ENCODE measurements at places on chromosomes 16 and 17.

- no peak for DNase-seq
Observed at GRCh38 chr16:75074920-75075687, 41.5 kb downstream of the LDHD start.

- DNase-seq, result no peak
Observed at GRCh38 chr17:17877529-17878358, 41.0 kb upstream of the SREBF1 start.

DNA sequence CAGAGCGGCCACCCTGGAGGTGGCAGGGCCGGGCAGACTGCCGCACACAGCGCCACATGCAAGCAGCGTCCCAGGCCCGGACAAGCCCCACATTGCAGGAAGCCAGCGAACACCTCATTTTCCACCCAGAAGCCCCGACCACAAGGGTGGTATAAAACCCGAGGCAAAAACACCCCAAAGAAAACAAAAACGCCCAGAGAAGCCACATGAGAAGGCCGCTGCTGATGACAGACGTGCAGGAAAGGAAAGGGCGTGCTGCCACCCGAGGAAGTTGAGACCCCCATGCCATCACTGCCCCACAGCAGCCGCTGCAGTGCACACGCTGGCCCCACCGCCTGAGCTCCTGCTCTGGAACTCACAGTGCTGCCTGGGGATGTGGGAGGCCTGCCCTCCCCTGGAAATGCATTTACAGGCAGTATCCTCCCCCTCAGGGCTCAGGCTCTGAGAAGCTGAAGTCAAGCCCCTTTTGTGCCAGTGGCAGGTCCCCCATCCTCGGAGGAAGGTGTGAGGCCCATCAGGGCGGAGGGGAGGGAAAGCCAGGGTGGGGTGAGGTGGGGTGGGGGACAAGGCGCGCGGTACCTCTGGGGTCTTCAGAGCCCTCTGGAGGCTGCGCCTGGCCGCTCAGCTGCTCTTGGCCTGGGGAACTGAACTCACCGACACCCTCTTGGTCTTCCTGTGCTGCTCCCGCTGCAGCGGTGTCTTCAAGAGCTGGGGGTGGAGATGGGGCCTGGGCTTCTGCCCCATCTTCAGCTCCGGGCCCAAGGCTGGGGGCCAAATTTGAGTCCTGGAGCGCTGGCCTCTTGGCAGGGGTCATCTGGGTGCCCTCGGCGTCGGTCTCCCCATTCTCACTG lies 62.0 kb downstream of the IL21R start:
- no peak for DNase-seq

- DNase-seq, result no peak
Observed at GRCh38 chr17:77692571-77693161, 265.8 kb upstream of the TNRC6C start.

- DNase-seq, result no peak
Observed at GRCh38 chr16:82034981-82035612, at the start of gene HSD17B2. HSD17B2 (plus strand) TSS chr16:82035253; CDS start chr16:82035425, 172 bp downstream.

DNA sequence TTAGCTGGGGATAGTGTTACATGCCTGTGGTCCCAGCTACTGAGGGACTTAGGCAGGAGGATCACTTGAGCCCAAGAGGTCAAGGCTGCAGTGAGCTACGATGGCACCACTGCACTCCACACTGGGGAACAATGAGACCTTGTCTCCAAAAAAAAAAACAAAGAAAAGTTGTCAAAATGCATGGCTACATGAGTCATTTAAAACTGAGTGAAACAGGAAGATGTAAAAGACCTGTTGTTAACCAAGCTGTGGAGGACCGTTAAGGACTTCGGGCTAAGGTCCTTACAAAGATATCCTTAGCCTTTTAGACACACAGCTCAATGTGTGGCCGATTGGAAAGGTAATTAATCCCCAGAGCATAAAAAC lies 25.1 kb downstream of the ZP2 start:
- no peak for DNase-seq

GRCh38 chr16:31093132-31093703 lies 1.4 kb downstream of the VKORC1 start:
- DNase-seq, result no peak

GRCh38 chr16:27945233-27945973 lies 118.1 kb downstream of the GSG1L start:
- DNase-seq, result no peak

- no peak for DNase-seq
Observed at GRCh38 chr16:58421529-58421928, 29.3 kb downstream of the GINS3 start.

GRCh38 chr17:38917259-38917658 lies 8.2 kb upstream of the LASP1NB start:
- DNase-seq, result no peak

DNA sequence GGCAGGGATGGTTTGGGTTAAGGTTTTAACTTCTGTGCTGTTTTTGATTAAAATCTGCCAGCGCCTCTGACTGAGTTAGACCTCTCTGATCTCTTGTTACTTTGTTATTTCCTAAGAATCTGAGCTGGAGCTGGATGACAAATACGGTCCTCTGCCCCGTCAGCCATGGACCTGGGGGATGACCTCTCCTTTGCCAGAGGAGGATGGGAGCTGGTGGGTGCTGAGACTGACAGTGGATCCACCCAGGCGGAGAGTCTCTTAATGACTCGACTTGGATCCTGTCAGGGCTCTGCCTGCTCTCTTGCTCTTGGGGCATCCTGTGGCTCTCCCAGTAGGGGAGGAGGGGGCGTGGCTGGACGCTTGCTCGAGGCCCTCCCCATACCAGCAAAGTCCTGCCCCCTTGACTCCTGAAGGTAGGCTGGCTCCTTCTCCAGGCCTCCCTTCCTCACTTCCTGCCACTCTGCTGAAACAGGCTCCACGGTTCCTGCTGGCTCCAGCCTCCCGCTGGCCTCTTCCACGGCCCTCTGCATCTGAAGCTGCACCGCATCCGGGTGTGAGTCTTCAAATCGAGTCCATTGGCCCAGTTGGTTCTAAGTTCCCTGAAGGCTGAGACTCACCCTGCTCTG lies 24.8 kb upstream of the MAP3K14 start:
- DNase-seq, result no peak

GRCh38 chr17:17320911-17321220 lies 17.7 kb downstream of the NT5M start:
- no peak for DNase-seq

- DNase-seq, result peak; percentile 82
Observed at GRCh38 chr16:85136702-85137322, 24.5 kb upstream of the CIBAR2 start.

GRCh38 chr16:80948886-80949493 lies 57.7 kb downstream of the CMC2 start:
- no peak for DNase-seq

DNA sequence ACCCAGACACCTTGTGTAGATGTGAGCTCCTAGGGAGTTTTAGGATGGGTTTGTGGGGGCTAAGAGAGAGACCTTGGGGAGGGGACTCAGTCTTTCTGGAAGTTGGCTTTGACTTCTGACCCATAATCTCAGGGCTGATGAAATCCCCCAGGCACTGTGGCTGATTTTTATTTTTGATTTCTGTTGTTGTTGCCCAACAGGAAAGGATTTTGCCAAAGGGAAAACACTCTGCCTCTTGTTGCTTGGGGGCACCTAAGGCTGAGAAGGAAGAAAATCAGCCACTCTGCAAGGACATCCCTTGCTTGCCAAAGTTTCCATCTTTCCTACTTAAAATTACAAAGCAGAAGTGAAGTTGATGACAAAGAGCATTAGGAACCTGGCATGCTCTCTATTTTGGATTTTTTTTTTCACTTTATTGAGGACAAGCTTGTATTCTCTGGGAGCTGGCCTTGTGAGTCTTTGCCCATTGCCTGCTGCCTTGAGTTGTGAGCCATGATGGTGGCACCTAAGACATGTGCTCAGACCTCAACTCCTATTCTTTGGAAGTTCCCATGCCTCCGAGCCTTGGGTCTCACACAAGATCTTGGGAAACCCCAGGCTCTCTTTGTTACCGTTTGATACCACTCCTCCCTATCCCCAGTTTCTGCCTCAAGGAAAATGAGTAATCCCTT lies 3.2 kb upstream of the C1QTNF1 start:
- no peak for DNase-seq

GRCh38 chr17:80104321-80104955 lies 3.1 kb downstream of the GAA start:
- no peak for DNase-seq

- DNase-seq, result no peak
Observed at GRCh38 chr17:10396524-10397163, 23.8 kb upstream of the MYH13 start.

GRCh38 chr17:7314719-7315569 lies at the start of gene GPS2:
GPS2 (minus strand) TSS chr17:7315360; CDS start chr17:7315052, 308 bp downstream.
- DNase-seq, result peak; percentile 96

GRCh38 chr17:8928347-8928746 lies 37.2 kb downstream of the PIK3R5 start:
- DNase-seq, result no peak

DNA sequence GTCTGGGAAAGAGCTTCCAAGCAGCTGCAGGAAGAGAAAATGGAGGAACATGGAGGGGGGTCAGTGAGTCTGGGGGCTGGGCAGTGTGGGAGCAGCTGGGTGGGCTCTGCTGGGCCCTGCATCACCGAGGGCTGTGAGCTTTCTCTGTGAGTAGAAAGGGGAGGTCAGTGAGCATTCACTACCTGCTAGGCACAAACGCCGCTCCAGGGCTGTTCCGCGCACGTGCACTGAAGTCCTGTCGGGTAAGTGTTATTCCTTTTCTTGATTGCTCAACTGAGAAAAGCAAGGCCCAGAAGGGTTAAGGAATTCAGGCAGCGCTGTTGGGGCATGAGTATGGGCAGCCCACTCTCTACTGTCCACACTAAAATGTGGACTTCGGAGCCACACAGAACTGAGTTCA lies 4.7 kb downstream of the CACNG5 start:
- DNase-seq, result no peak

- no peak for DNase-seq
Observed at GRCh38 chr16:20928774-20929411, 28.3 kb downstream of the LYRM1 start.

DNA sequence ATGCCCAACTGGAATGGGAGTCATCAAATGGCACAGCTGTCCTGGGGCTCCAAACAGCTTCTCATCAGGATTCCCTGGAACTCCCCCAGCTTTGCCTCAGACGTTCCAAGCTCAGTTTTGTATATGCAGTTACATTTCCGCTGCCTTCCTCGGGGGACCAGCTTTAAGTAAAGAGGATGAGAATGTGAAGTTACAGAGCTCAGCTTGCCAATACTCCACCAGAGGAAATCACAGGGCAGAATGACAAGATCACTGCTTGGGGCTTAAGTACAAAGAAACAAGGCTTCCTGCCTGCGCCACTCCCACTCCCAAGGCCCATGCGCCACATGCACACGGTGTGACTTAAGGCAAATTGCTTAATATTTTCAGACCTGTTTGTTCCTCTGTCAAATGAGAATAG lies 272.4 kb upstream of the CDH11 start:
- no peak for DNase-seq

- DNase-seq, result no peak
Observed at GRCh38 chr16:1539720-1540555, 6.5 kb downstream of the TMEM204 start.

GRCh38 chr16:8505327-8505991 lies 84.9 kb downstream of the TMEM114 start:
- DNase-seq, result peak; percentile 12

DNA sequence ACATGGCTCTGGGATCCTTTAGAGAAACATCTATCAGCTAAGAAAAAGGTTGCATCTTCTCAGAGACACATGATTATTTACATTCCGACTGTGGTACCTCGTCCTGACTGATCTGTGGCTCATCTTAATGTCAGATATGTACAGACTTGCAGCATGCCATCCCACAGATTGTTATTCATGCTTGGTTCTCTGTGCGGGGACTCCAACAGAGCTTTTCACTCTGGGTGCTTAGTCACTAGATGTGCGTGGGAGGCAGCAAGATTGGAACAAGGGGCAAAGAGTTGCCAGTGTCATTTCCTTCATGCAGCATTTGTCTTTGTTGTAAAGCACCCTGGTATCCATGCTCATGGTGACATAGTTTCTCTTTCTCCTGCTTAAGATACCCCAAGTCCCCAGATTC lies 179.1 kb upstream of the CACNG5 start:
- peak; percentile 95 for DNase-seq

- DNase-seq, result no peak
Observed at GRCh38 chr17:81841866-81842265, 7.0 kb upstream of the PPP1R27 start.

GRCh38 chr16:67526149-67526791 lies 2.4 kb upstream of the RIPOR1 start:
- DNase-seq, result no peak

DNA sequence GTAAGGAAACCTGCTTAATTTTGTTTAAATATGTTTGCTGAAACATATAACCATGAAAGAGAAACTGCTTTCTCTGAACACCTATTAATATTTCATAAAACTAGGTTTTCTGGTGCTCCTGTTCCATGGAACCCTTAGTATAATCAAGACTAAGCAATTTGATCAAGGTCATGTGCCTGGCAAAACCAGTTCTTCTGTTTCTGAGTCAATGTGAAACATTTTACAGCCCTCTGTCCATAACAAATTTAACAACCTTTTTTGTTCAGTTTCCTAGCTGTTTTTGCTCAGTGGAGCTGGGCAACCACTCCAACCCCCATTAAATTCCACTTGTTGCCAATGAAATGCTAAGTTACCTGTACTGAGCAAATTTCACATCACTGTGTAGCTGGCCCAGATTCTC lies 344.0 kb downstream of the CA10 start:
- DNase-seq, result no peak

DNA sequence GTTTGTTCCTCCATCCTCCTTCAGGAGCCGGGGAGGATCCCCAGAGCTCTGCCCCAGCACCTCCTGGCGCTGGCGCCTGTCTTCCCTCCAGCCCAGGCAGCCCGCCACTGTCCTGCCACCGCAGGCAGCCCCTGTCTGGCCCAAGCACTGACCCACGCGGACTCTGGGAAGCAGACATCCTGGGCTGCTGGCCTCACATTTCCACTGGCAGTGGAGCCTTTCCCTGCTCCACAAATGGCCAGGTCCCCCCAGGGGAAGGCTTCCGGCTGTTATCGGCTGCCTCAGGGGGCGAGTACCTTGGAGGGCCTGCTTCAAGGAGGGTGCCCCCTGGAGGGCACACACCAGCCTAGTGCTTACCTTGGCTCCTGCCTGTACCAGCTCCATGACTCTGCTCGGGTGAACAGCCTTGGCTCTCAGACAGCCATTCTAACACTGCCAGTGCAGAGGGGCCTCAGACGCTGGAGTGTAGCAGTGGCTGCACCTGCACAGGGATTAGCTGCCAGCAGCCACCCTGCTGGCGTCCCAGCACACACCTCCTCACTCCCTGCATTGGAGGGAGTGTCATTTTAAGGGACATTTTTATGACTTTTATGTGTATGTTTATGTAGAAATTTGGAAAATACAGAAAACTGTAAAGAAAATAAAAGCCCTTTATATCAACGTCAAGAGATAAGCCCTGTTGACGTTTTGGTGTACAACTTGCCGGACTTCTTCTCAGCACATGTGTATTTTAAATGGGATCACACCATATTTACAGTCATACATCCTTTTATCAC lies 21.0 kb downstream of the ACE start:
- no peak for DNase-seq

Data from suppressor macrophage (primary cell).